ENCODE measurements at places on chromosomes 4 and X.

DNA sequence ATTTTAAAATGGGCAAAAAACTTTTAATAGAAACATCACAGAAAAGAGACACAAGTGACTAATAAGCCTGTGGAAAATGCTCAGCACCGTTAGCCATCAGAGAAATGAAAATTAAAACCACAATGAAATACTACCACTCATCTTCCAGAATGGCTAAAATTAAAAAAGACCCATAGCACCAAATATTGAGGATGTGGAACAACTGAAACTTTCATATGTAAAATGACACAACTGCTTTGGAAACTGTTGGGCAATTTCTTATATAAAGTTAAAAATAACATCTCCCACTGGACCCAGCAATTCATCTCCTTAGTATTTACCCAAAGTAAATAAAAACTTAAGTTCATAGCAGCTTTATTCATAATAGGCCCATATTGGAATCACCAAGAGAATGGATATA, 94.2 kb downstream of the TENM3 start:
- no peak for DNase-seq

DNA sequence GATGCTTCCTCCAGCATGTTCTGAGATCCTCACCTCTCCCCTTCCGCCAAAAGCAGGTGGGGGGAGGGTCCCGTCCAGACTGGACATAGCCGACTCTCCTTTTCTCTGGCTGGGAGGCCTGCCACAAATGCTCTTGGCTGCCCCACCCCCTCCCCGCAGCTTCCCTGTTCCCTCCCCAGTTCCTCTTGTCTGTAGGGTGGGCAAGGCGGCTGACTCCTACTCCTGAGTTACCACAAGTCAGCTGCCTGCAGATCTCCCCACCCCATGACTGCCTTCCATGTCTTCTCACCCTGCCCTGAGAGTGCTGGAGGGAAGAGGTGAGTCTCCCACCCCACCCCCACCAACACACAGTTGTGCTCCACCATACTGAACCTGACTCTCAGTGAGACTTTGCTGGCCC, 2.9 kb downstream of the ATP6AP1 start:
- peak; percentile 33 for DNase-seq

DNA sequence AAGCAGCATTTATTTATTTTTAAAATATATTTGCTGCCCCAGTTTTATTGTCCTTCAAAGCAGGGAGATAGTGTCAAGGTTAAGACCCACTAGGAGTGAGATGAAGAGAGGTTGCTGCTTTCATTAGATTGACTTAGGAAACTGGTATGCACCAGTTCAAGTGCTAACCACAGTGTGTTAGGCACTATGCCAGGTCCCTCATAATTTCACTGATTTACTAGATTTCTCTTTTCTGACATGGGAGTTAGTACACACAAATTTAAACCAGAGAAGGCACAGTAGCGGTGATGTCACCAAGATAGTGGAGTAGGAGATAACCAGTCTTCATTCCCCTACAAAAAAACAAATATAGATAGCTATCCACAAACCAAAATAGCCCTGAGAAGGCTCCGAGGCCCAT, 14.3 kb downstream of the RRAGB start:
- no peak for DNase-seq

DNA sequence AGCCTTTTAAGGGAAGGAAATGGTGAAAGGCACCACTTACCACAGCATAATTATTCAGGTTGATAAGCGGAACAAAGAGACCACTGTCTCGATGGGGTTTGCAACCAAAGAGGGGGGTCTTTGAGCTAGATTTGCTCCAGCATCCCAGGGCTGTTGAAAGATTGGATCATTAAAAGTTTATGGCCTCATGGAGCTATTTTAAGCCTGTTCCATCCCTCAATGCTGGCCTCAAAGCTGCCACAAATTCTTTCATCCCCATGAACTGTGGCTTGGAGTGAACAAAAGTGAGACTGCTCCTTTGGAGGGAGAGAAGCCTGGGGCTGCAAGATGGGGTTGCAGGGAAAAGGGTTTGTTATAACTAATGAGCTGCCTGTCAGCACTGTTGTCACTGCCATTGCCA, 209.8 kb downstream of the RTL9 start:
- DNase-seq = no peak

DNA sequence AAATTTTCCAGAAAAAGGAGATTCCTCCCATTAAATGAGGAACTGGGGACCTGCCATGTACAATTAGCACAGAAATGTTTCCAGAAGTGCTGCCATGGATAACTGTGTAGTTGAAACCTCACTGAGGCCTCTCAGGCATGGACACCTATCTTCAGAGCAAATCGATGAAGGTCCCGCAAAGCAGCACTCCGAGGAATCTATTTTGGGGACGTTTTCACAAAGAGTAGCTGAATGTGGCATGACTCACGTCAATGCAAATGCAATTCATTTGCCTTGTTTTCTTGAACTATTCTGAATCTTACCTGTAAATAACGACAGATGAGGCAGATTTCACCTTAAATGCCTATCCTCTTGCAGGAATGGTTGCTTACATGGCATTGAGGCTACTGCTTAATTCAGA, 87.1 kb upstream of the STS start:
- no peak for DNase-seq

DNA sequence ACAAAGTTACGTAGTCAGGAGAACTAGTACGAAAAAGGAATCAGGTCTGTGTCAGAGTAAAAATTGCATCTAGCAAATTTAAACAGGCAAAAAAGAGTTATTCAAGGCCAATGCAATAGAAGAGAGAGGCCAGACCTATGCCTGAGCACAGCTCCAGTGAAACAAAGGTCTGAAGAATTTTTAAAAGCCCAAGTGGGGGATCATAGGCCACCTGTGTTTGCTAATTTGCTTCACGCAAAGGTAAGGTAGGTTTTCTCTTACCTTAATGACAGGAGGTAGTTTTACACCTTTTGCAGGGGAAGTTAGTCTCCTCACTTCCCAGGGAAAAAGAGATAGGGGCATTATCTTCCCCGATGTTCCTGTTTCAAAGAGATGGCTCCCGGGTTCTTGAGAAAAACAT, 448.6 kb upstream of the TECRL start:
- no peak for DNase-seq

- DNase-seq = no peak
Observed at GRCh38 chr4:125420526-125420925, 105.8 kb downstream of the FAT4 start.

DNA sequence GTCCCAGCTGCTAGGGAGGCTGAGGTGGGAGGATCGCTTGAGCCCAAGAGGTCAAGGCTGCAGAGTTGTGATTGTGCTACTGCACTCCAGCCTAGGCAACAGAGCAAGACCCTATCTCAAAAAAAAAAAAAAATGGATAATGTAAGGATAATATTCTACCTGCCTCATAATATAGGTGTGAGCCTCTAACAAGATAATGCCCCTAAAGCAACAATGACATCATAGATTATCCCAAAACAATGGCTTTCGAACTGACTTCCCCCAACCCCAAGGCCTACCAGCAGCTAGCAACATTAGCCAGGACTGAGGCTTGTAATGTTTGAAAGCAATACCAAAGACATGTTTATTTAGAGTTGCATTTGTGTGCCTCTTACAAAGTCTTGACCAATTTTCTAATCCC, 33.9 kb upstream of the ATP6AP2 start:
- DNase-seq = no peak

- DNase-seq = no peak
Observed at GRCh38 chr4:156173937-156174336, 220.3 kb upstream of the CTSO start.

- no peak for DNase-seq
Observed at GRCh38 chr4:155929833-155930232, 23.8 kb downstream of the CTSO start.

GRCh38 chrX:3549411-3549911, 164.0 kb downstream of the PRKX start:
- DNase-seq = no peak

- DNase-seq = no peak
Observed at GRCh38 chrX:6052111-6052745, 176.4 kb downstream of the NLGN4X start.
